CD4-positive, alpha-beta T cell treated with Interleukin-1 beta for 1 hour (primary cell): ENCODE measurements at places on chromosomes 12 and 14.

DNA sequence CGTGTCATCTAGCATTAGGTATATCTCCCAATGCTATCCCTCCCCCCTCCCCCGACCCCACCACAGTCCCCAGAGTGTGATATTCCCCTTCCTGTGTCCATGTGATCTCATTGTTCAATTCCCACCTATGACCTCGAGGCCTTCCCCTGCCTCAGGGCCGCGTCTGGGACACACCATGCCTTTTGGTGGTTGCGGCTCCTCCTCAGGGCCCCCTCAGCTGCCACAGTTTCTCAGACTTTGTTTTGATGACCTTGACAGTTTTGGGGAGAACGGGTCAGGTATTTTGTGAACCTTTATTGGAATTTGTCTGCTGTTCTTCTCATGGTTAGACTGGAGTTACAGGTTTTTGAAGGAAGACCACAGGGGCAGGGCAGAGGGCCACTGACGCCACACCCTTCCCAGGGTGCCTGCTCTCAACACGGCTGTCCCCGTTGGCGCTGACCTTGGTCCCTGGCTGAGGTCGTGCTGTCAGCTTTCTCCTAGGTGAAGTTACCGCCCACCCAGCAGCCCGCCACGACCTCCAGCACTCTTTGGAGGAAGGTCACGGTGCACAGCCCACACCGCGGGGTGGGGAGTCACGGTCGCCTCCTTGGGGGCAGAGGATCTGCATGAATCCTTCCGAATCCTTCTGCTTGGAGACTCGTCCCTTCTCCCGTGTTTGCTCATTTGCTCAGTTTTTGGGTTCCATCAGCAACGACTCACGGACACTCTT lies 130.5 kb downstream of the KIF26A start:
- no peak for DNase-seq

GRCh38 chr12:29066011-29066588 lies 83.0 kb upstream of the FAR2 start:
- DNase-seq = peak; percentile 27

GRCh38 chr12:124390442-124391097 lies 95.7 kb downstream of the RFLNA start:
- peak; percentile 72 for DNase-seq

DNA sequence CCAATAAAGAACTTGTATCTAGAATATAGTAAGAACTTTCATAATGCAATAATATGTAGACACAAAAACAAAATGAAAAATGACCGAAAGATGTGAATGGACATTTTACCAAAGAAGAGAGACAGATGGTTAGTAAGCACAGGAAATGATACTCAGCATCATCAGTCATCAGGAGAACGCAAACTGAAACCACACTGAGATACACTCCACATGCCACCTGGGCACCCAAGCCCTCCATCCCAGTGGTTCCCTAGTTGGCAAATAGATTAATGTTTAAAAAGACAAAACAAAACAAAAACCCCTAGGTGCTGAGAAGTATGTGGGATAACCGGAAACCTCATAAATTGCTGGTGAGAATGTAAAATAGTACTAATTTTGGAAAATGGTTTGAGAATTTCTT lies 26.8 kb upstream of the VPS33A start:
- no peak for DNase-seq

DNA sequence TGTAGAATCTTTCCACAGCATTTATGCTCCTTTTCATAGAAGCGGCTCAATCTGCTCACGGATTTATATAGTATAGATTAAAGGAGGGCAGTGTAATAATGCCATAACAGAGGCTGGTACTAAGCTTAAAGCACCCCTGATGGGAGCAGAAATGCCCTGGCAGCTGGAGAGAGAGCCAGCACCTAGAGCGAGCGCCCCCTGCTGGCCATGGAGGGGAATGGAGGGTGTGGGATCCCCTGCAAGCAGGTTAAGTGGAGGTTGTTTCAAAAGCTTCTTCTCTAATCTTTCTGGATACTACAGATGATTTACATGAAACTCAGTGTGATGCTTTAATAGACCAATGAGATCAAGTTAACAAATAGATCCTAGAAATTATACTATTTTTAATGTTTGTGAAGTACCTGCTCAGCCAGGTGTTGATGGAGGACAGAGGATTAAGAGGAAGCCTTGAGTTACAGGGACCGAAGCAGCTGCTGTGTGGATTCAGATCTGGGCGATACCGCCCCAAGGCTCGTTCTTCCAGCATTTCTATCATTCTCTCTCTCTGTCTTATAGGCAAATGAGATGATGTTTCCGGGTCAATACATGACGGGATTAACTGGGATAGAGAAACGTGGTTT lies 1519.3 kb upstream of the TMEM132C start:
- peak; percentile 56 for DNase-seq

GRCh38 chr12:67890726-67891258 lies 98.5 kb upstream of the IFNG-AS1 start:
- no peak for DNase-seq

DNA sequence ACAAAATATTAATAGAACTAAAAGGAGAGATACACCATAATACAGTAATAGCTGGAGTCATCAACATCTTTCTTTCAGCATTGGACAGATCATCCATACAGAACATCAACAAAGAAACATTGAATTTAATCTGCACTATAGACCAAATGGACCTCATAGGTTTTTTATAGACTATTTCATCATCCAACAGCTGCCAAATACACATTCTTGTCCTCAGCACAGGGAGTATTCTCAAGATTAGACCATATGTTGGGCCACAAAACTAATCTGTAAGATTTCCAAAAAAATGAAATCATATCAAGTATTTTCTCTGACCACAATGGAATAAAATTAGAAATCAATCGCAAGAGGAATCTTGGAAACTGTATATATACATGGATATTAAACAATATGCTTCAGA lies 86.9 kb downstream of the FSCB start:
- no peak for DNase-seq

GRCh38 chr12:115763982-115764621 lies 513.4 kb downstream of the MED13L start:
- DNase-seq = no peak

DNA sequence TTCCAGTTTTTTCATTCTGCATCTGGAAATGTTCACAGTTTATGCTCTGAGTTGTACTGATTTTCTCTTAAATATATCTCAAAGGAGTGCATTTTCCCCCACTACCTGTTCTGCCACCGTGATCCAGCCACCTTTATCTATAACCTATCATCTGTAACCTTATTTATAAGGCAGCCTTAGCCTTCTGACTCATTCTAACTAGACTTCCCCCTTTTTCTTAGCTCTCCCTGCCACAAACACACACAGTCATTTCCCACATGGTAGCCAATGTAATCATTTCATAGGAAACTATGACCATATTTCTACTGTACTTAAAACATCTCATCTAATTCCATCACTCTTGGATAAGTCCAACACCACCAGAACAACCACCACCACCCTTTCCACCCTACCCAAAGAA lies 10.8 kb upstream of the GYS2 start:
- peak; percentile 22 for DNase-seq
